ENCODE measurements at places on chromosomes 2 and 18.

DNA sequence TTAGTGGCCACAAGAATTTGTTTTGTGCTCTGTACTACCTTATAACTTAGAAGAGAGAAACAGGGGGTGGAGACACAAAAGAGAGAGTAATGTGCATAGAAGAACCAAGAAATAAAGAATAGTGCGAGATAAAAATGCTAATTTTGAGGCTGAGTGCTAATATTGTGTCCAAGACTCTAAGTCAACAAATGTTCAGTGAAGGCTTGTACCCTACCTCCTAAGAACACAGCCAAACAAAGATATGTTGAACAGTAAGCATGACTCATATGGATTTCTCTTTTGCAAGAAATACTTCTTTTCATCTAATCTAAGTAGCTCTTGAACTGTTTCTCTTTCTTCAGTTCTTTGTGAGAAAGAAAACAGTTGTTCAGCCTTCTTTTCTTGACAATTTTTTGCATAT is 45.2 kb downstream of the GAREM1 start:
- peak; percentile 82 for DNase-seq

- DNase-seq, result no peak
These were observed 610.5 kb upstream of the FANCL start for GRCh38 chr2:58851598-58851997.

DNA sequence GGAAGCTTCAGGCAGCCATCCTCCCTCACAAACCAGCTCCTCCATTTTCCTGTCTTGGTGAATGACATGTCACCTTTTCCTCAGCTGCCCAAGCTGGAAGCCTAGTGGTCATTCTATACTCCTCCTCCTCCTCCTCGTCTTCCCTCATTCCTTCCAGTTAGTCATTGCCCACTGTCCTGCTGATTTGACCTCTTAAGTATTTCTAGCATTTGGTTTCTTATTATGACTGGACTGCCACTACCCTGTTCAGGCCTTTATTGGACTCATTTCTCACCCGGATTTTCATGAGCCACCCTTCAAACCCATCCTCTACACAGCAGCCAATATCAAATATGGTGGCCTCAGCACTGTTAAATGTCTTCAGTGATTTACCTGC is 21.9 kb upstream of the MGAT5 start:
- DNase-seq, result peak; percentile 30

DNA sequence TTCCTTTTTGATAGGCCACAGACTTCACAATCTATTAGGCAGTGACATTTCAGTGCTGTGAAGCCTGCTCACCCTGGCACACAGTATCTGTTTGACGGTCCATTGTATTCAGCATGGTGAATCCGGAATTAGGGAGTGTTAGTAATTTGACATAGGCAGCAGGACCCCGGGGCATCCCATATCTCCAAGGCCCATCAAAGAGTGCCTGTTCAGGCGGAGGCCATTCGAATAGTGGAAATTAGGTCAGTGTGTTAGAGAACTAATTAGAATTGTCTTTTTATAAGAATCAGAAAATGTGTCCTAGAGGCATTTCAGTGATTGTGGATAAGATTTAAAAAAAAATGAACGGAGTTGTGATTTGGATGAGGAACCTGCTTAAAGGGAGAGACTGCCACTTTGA is 818.8 kb upstream of the SOX11 start:
- no peak for DNase-seq

GRCh38 chr2:32863803-32864202 is 83.0 kb upstream of the LTBP1 start:
- DNase-seq, result no peak

GRCh38 chr2:42792583-42793333 is at the start of gene HAAO:
TSS of gene HAAO (minus strand) at chr2:42792583. CDS start at chr2:42792536, 47 bp downstream.
- DNase-seq, result no peak

GRCh38 chr2:150091846-150092245 is 395.6 kb downstream of the RND3 start:
- DNase-seq, result no peak

- DNase-seq, result no peak
These were observed 670.1 kb upstream of the SOX11 start for GRCh38 chr2:5022061-5022460.

- DNase-seq, result no peak
These were observed 80.8 kb downstream of the COLEC12 start for GRCh38 chr18:419541-420175.

- DNase-seq, result no peak
These were observed 73.2 kb upstream of the DSC1 start for GRCh38 chr18:31235856-31236255.

GRCh38 chr2:76748581-76749296 is 773.4 kb downstream of the LRRTM4 start:
- no peak for DNase-seq

GRCh38 chr18:11040823-11041656 is 108.3 kb downstream of the PIEZO2 start:
- DNase-seq, result peak; percentile 78

DNA sequence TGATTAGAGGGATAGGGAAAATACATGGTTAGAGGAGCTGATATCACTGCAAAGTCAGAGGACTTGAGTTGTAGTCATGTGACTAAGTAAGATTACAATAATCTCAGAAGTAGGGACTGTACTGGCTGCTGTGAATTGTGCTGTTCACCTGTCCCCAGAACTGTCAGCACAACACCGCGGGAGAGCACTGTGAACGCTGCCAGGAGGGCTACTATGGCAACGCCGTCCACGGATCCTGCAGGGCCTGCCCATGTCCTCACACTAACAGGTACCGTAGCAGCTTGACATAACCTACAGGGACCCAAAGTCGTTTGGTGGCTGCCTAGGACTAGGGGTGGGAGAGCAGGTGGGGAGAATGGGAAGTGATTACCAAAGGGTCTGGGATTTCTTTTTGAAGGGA is 132.8 kb upstream of the TTC39C start:
- DNase-seq, result no peak

GRCh38 chr18:1483385-1483784 is 578.7 kb downstream of the ADCYAP1 start:
- peak; percentile 64 for DNase-seq

- no peak for DNase-seq
These were observed 22.7 kb downstream of the CNNM4 start for GRCh38 chr2:96783388-96783787.

DNA sequence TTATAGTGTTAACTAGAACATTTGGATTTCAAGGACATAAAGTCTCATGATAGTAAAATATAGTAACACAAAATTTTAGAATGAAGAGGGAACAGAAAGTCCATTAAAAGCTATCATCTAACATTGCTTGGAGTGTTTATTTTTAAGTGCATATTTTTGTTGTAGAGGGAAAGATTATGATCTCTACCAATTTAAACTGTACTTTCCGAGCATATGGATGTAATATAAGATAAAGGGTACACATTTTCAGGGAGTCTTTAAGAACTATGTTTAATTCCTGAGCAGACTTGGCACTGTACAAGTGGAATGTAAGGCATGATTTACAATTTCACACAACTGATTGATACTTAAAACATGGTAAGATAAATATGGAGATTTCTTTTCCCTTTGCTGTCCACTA is 34.2 kb upstream of the ZNF804A start:
- DNase-seq, result no peak

DNA sequence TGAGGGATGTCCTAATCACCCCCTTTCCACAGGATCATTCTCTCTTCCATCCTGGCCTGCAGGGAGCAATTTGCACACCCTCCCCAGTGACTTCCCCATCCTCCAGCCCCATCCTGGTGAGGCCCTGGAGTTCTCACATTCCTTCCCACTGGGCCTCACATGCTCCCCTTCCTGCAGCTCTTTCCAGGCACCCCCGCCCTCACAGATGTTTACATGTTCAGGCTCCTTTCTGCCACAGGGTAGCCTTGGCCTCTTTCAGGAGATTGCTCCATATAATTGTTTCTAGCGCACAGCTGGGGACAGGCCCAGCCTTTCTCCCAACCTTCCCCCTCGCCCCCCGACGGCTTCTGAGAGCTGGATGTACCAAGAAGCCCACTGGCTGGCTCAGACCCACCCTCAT is 288.4 kb upstream of the TRIB2 start:
- no peak for DNase-seq

- no peak for DNase-seq
These were observed 21.6 kb upstream of the B3GNT7 start for GRCh38 chr2:231373786-231374349.

DNA sequence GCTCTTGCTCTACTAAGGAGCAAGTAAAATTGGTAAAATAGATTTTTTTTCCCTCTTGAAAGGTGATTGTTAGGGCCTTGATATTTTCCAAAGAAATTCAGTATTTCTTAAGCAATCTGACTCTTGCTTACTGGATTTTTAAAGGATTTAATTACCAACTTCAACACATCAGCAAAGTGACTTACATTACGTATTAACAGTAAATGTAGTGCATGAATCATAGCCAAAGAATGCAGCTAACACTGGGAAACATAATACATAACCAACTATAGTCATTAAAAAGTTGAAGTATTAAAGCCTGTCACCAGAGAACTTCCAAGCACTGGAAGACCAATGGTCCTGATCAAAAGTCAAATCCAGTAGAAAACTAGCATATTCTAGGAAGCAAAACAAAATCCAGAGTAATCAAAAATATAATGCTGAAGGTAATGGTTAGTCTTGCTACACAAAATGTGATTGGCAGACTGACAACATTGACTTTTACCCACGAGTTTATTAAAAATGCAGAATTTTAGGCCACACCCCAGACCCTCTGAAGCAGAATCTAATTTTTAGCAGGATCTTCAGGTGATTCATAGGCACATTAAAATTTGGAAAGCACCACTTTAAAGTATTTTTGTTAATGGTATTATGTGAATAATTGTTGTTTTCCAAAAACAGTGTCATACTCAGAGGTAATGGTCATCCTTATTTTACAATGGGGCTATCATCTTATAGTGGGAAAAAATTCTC is 31.8 kb upstream of the CAVIN2 start:
- peak; percentile 85 for DNase-seq

DNA sequence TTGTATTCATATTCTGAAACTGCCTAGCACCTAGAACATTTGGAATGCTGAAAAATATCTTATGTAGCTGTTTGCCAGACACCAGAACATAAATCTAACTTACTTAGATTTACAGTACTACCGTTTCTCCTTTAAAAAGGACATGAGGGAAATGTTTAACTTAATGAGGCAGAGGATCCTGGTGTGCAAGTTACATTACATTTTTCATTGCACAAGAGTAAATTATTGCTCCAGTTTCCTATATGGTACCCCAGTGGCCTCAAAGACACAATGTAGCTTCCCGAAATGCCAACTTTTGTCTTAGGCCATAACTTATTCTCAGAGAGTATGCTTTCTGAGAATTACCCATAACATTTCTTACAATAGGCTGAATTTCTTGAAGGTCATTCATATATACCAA is 105.5 kb upstream of the DTNA start:
- DNase-seq, result no peak

- peak; percentile 43 for DNase-seq
These were observed 86.7 kb downstream of the NRP2 start for GRCh38 chr2:205768815-205769494.

DNA sequence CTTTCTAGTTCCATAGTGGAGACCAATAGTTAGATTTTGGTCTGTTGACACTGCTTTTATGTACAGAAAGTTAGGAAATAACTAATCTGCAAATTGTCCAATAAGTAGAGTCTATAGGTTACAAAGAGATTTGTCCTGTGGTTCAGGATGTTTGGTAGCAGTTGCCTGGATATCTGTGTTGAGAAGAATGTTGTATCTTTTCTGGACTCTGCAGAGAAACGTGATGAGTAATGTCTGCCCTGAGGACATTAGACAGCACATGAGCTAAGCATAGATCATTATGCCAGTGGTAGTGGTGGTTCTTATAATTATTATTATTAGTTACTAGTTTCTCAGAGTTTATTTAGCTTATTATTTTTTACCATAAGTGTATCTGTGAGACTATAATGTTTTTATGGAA is 65.8 kb downstream of the ANKRD62 start:
- DNase-seq, result peak; percentile 16

DNA sequence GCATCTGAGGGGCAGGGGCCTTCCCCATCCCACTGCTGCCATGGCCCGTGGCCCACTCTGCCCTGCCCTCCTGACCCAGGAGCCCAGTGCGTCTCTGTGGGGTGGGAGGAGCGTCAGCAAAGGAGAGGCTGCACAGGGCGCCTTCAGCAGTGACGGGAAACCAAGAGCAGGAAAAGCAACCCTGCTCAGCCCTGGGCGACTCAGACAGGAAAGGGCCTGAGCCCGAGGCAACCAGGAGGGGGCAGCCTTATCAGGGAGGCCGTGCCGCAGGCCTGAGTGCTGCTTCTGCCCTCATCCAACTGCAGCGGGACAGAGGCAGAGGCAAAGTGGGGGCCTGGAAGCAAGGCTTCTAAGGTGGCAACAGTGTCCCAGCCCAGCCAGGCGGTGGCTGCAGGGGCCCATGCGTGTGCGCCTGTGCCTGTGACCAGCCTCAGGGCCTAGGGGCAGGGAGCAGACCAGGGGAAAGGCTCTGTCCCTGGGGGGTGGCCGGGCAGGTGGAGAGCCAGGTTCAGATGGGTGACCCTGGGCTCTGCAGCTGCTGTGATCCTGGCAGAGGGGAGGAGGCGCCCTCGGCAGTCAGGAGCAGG is 23.3 kb upstream of the ALPI start:
- DNase-seq, result no peak

DNA sequence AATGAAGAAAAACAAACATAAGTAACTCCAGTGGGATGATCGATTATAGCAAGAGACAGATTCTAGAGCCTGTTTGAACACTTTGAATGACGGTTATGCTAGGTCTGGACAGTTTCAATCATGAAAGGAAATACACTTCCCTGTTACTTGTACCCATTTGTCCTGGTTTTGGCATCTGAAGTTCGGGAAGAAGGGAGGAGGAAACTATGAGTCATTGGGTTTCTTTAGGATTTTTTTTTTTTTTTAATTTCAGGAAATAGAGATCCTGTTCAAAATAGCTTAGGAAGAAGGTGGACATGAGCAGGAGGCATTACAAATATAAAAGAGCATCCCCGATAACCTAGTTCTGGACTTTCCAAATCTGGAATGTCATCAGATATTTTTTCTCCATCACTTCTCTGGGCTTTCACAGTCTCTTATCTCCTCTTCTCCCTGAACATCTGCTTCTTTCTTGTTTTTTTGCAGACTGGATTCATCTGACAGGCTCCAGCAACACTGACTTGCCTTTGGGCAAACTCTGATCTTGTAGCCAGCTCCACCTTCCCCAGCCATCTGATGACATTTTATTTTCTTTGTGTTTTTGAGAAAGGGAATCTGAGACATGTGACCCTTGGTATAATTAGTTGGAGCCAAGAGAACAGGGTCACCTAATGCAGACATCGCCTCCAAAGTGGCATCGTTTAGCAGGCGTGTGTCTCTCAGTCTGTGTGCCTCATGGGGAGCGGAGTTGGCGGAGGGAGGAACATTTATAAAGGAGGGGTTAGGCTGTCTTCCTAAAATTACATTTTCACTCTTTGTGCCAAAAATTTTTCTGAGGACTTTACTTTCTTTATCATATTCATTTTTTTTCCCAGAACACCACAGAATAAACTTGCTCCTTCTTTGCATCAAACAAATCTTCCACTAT is 195.3 kb upstream of the EPHA4 start:
- peak; percentile 55 for DNase-seq

- no peak for DNase-seq
These were observed 34.9 kb upstream of the AFTPH start for GRCh38 chr2:64489081-64489751.

DNA sequence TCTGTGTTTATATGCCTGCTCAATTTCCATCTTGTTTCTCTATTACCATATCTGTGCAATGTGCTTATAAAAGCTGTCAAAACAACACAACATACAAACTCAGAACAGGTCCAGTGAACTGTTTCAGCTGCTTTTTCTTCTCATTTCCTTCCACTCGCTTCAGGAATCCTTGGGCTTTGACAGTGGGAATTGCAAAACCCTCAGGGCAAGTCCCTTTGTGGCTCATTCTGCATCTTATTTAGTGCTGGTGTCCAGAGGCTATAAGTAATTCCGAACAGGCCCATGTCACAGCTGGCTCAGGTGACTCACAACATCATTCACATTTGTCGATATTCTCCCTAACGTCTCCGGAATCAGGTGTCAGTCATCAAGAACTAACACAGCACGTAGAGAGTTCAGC is 309.9 kb upstream of the ZNF521 start:
- DNase-seq, result no peak

All from fibroblast of pulmonary artery (primary cell).